ENCODE measurements at places on chromosomes 2 and 18.
A peak's percentile ranks its signal among the peaks of the same experiment; 100 is the strongest.

DNA sequence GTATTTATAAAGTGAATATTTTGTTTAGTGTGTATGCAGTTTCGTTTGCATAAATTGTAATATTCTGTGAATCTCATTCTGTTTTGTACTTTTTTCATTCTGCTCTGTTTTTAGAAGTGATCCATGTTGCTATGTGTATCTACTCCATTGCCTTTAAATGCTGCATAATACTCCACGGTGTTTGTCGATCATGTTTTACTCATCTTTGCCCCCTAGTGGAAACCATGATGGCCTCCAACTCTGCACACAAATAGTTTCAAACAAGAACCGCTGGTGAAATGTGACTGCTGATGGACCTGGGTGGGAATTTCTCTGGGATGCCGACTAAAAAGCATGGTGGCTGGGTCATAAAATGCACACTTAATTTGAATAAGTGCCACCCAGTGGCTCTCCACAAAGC is 32.0 kb upstream of the SKOR2 start:
- DNase-seq = no peak

- no peak for DNase-seq
Measured at GRCh38 chr2:65231892-65232477, 4.4 kb downstream of the ACTR2 start.

DNA sequence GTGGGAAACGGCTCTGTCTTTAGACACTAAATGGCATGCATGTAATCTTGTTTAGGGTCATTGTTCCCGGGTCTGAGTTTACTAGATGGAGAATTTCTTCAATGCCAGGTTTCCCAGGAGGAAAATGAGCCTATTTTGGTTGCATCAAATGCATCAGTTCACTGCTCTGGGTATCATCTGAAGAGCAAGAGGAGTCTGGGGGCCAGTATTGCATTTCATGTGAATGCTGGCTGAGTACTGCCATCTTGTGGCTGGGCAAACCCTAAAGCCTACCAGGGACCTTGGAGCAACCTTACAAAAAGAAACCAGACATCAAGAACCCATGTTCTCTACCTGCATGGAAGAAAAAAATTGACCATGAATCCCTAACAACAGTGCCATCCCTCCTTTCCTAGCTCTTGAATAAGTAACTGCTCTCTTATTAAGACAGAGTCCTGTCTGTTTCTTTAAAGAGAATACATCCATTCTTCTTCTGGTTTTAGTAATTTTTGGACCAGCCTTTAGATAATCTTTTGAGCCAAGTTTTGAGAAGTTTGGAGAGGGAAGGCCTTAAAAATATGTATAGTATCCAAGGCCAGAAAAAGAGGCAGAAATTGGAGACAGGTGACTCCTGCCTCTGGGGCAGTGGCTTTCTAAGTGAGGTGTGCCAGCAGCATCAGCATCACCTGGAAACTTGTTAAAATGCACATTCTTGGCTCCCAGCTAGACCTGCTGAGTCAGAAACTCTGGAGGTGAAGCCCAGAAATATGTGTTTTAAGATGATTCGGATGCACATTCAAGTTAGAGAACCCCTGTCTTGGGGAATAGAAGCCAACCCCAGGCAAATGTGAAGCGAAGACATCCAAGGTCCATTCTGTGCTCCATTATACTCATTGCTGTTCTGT is 261.0 kb upstream of the CXCR4 start:
- DNase-seq = peak; percentile 78

GRCh38 chr18:468955-469790 is 31.3 kb downstream of the COLEC12 start:
- DNase-seq = no peak

DNA sequence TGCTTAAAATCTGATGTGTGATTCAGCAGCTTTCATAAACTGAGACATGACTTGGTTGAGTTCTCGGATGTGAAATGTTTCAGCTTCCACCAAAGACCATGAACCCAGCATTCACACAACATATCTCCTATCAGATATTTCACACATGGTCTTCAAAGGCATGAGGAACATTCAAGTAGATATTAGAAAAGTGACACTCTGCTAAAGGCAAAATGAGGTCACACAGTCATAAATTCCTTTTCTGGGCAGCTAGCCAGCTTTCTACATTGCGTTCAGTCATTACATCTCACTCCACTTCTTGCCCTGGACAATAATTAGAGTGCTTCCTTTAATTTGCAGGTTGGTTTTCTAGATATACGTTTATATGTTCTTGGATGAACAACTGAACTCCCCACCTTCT is 96.7 kb downstream of the GAREM1 start:
- no peak for DNase-seq

GRCh38 chr2:217667035-217667434 is 335.8 kb downstream of the TNS1 start:
- DNase-seq = no peak

DNA sequence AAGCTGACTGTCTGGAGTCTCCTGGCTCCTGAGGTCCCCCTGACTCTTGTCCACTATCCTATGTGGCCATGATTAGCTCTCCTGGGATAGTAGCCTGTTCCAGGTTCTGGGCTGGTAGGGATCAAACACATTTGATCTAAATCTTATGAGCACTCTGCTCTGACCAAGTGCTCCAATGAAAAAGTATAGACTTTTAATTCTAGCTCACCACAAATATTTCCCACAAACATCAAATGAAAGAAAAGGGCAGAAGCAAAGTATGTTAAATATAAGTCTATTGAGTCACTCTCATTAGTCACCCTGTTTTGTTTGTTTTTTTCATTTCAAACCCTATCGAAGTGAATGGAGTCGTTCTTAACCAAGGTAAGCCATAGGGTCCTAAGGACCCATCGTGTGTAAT is 39.7 kb upstream of the NEDD4L start:
- DNase-seq = no peak

DNA sequence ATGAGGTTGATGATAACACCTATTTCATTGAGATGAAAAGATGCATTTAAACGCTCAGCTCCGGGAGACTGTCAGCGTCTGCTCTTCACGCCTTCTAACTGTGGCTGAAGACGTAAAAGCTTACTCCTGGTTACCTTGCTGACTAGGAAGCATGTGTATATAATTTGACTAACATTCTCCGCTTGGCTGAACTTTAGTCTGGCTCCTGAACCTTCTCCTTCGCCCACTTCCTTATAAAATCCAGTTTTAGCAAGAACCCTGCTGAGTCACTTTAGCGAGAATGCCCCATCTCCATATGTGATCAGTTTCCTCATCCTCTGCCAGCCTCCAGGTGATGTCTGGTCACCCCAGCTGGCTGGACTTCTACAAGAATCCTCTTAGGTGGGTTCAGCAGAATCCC is 12.7 kb upstream of the CREG2 start:
- no peak for DNase-seq

DNA sequence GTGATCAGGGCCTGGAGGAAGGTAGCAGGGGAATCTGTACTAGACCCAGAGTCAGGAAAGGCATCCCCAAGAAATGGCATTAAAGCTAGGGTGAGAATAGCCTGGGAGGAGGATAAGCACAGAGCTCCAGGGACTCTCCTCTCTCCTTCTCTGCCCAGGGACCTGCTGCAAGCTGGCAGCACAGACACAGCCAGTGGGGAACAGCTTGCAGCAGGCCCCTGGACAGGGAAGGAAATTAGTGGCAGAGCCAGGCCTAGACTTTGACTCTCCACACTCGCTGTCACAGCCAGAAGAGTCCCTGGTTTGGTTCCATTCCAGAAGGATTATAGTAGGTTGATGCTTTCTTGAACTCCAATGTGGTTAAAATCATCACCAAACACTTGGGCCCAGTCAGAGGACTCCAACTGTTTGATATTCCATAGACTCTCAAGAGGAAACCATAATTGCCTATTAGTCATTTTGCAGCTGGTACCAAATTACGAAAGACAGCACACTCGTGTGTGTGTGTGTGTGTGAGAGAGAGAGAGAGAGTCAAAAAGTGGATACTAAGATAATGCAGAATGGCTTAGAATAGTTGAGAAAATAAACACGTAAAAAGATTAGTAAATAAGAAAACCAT is 95.5 kb upstream of the ATP8B1 start:
- DNase-seq = no peak

- no peak for DNase-seq
Measured at GRCh38 chr18:74402806-74403433, 54.2 kb downstream of the DIPK1C start.

GRCh38 chr18:58049000-58049688 is 5.1 kb downstream of the NEDD4L start:
- DNase-seq = no peak

DNA sequence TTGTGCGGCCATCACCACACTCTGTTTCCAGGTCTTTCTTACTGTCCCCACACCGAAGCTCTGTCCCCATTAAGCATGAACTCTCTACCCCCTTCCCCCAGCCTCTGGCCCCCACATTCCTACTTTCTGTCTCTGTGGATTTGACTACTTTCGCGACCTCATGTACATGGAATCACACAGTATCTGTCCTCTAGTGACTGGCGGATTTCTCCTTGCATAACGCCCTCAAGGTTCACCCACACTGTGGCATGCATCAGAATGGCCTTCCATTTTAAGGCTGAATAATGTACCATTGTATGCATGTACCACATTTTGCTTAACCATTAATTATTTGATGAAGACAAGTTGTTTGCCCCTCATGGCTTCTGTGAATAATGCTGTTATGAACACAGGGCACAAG is 467.6 kb upstream of the HS6ST1 start:
- DNase-seq = no peak

DNA sequence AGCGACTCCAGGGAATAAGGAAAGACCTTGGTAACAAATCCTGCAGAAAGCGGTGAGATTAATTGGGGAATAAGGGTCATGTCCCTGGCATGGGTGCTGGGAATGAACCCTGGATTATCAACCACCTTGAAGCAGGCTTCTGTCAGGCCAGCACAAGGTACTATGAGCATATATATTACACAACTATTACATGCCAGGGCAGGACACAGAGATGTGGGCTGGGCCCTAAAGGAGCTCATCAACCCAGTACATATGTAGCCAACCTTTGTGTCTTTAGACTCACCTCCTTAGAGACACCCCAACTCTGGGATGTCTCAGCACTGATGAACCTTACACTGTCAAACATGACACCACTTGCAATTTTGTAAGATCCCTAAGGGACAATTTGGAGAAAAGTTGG is 3.4 kb downstream of the SFXN5 start:
- no peak for DNase-seq

- no peak for DNase-seq
Measured at GRCh38 chr2:158113741-158114295, 12.1 kb downstream of the UPP2 start.

DNA sequence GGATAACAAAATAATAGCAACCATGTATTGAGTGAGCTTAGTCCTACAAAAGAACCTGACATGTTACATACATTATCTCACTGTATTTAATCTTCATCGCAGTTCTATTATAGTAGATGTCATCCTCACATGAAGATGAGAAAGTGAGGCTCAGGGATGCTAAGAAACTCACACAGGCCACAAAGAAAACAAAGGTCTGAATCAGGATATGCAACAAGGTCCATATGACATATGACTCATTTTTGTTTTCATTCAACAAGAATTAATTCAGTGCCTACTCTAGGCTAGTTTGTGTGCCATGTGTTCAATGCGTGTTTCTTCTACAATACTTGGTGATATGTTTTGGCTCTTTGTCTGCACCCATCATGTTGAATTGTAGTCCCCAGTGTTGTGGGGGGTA is 219.7 kb upstream of the EPHA4 start:
- DNase-seq = no peak

GRCh38 chr2:233022561-233022960 is 9.5 kb upstream of the NGEF start:
- DNase-seq = no peak

DNA sequence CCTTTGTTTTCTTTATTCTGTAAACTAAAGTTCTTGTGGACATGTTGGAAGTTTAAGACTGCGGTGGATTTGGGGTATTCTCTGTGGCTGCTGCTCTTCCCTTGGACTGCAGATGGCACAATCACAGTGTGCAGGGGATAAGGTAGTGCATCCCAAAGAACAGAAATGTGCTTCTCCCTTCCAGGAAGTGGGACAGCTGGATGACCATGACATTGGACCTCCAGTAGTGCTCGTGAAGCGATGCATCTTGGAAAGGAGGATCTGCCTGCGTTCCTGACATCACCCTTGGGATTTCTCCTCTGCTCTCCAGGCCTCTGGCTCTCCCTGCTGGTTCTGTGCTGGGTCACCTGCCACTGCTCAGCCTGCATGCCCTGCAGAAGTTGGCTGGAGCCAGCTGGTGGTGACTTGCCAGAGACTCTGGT is 109.9 kb downstream of the SLC4A3 start:
- DNase-seq = no peak

DNA sequence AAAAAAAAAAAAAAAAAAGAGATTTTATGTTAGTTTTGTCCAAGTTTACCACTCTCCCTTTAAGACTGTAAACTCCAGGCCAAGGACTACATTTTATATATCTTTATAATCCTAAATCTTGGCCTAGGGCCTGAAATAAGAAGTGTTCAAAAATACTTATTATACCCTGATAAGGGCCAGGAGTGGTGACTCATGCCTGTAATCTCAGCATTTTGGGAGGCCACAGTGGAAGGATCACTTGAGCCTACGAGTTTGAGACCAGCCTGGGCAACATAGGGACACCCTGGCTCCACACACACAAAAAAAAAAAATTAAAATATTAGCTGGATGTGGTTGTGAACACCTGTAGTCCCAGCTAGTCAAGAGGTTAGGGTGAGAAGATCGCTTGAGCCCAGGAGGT is 12.7 kb downstream of the TRIP12 start:
- no peak for DNase-seq

DNA sequence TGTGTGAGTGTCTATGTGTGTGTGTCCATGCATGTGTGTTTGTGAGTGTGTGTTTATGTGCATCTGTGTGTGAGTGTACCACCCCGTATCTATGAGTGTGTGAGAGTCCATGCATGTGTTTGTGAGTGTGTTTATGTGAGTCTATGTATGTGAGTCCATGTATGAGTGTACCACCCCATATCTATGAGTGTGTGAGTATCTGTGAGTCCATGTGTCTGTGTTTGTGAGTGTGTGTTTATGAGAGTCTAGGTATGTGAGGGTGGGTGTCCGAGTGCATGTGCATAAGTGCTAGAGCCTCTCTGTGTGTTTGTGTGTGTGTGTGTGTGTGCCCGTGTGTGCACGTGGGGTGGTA is 86.0 kb upstream of the ATG16L1 start:
- DNase-seq = no peak

DNA sequence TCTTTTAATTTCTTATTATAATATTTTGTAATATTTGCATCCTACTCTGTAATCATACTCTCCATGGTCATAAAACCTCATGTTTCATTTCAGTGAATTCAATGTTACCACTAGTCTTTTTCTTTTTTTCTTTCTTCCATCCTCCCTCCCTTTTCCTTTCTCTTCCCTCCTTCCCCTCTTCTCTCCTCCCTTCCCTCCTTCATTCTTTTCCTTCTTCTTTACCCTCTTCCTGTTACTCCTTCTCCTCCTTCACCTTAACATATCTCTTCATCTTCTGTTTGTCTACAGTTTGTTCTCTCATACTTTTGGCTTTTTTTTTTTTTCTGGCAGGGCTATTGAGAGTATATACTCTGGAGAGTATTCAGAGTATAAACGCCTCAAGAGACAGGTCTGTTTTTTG is 491.6 kb upstream of the ID2 start:
- no peak for DNase-seq

Data from CD4-positive, alpha-beta memory T cell (primary cell).